ENCODE measurements at places on chromosomes 6 and 20. TPM values are rescaled to one million over a fixed set of nuclear protein-coding genes. Genes with fewer than 3 reads are reported as not detected.
A peak's percentile ranks its signal among the peaks of the same experiment; 100 is the strongest.

DNA sequence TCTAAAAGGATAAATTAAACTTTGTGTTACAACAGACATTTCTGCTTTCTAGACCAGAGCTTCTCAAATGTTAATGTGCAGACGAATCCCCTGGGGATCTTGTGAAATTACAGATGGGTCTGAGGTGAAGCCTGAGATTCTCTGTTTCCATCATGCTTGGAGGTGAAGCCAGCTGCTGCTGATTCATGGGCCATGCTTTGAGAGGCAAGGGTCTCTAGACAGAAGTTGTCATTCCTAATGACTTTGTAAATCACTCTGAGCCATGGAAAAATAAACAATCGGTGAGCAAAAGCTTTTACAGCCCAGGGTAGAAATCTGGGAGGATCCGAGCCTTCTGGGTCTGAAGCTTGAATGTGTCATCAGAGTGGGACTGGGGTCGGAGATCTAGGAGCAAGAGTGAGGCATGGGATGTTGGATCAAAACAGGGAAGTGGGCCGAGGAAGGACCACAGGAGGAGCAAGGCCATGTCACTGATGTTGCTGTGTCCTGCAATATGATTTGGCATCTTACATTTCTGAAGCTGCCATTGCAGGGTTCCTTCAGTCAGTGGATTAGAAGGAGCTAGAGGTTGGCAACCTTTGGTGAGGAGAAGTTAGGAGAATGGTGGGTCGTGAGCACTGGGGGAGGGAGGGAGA, 77.3 kb downstream of the TRMT11 start:
- no peak for DNase-seq

- peak; percentile 92 for DNase-seq
Observed at GRCh38 chr20:35619196-35620095, 3.8 kb downstream of the SPAG4 start.

DNA sequence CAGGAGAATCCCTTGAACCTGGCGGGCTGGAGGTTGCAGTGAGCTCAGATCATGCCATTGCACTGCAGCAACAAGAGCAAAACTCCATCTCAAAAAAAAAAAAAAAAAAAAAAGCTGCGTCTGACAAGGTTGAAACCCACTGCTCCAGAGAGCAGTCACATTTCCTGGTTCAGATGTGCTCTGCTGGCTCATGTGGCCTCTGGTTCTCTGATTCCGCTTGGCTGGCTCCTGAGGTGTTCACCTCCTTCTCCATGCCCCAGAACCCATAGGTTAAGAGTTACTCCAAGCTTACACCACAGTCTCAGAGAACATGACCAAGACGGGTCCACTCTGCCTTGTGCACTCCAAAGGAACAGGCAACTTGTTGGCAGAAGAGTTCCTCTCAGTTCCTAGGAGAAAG, 8.8 kb upstream of the CNR1 start:
- DNase-seq: no peak

DNA sequence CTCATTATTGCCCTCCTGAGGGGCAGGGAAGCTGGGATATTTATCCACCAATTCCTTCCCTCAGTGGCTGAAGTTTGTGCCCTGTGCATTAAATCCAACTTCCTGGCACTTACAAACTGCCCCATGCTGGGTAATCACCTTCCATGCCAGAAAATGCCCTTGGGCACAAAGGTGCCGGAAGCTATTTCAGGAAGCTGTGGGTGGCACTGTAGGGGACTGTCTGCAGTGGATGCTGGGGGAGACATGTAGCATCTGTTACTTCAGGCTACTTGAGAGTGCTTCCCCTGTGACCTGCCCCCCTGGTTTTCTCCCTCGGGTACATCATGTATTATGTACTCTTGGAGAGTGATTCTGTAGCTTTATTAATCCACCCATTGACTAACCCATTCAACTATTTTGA, 24.7 kb upstream of the RALGAPA2 start:
- DNase-seq: no peak

DNA sequence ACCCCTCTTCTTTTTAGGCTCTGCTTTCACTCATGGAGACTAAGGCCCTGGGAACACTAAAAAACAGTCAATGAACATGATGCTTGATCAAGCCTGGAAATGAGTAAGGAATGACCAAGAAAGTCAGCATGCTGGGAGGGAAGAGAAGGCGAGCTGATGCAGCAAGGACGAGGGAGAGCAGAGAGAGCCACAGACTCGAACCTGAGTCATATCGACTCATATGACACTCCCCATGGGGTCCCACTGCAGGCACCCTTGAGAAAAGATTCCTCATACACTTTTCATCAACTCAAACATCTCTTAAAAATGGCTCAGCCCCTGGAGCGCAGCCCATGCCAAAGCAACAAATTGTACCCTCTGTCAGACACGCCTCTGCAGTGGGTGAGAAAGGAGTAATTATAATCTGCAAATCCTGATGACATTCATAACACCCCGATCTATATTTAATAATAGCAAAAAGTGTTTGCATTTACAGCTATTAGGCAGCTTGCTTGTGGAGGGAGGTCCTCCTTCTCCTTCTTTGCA, 127.2 kb downstream of the F13A1 start:
- no peak for DNase-seq

HCK gene
- 28.0 TPM for total RNA-seq

- DNase-seq: no peak
Observed at GRCh38 chr20:7523288-7523687, 417.0 kb downstream of the HAO1 start.

BMP2 gene
- 3.2 TPM for total RNA-seq

GRCh38 chr20:2640899-2641298, 11.5 kb upstream of the NOP56 start:
- DNase-seq: no peak

- no peak for DNase-seq
Observed at GRCh38 chr20:33147299-33147698, 20.7 kb upstream of the BPIFA2 start.

DNA sequence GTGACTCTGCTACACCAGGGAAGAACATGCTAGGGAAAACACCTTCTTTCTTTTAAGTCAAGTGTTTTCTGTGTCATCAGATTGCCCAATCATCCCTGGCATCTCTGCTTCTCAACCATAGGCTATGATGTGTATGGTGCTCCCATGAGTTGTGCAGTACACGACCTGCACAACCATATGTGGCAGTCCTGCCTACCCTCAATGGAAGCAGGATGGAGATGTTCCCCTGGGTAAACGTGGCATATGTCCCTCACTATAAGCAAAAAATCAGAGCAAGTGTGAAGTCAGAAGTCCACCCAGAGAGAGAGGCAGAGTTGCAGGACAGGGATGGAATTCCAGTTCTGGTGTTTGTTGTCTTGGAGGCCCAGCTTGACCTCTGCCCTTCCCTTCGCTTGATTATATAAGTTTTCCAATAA, 10.3 kb upstream of the SNHG17 start:
- no peak for DNase-seq

GRCh38 chr6:90494067-90494780, 92.6 kb downstream of the MAP3K7 start:
- DNase-seq: no peak

DNA sequence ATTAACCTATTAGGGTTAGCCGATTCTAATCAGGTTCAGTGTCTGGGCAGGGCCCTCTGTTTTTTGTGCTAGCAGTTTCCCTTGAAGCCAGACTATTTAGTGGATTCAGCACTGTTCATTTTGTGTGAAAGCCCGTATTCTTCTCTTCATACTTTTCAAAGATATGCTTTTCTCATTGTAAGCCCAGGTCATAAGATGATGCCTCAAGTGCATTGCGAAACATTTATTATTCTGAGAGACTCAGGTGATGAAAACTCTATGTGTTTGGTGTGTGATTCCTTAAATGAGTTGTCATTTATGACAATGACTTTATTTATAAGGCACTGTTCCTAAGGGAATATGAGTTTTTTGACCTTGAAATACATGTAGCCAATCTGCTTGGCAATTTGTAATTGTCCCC, 851.0 kb upstream of the FLRT3 start:
- DNase-seq: no peak

- DNase-seq: no peak
Observed at GRCh38 chr6:50655848-50656453, 57.4 kb upstream of the TFAP2D start.

PNPLA1 gene
- not detected for total RNA-seq

FAM83C gene
- total RNA-seq: not detected

DNA sequence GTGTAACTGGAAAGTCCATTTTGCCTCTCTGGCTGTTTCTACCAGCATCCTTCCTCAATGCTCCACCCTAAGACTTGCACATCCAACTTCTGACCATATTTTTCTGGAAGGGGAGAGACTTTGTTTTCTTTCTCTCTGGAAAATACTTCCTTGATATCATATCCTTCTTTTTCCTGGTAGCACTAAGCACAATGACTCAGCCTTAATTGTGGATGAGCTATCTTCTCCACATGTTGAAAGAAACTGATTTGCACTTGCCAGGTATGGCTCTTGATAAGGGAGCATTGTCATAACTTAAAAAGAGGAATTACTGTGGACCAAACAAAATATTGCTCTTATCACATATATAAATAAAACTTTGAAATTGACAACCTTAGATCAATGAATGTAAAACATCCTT, 30.1 kb upstream of the IBTK start:
- no peak for DNase-seq

DNA sequence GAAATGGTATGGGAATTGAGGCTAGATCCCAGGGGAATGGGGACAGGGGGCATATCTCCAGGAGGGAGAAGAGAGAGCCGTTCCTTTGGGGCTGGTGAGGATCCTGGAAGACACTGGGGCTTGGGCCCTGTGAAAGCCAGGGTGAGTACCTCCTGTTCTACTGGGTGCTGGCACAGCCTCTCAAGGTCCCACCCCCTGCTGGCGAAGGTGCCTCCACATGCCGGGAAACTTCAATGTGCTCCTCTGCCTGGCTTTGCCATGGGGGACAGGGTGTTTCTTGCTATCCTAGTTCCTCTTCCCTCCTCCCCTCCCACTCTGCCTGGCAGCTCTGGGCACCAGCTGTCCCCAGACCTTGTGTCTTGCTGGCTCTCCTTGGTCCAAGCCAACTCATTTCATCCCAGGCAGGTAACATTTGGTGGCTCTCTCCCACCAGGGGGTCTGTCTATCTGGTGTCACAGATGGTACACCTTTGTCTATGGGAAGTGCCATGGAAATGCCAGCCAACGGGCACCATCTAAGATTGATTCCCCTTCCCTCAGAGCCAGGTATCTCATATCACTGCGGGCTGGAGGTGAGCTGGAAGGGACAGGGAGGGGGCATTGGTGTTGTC, 56.8 kb downstream of the MDGA1 start:
- DNase-seq: no peak

- DNase-seq: no peak
Observed at GRCh38 chr6:32943864-32944649, 3.2 kb upstream of the HLA-DMB start.

IFT52 gene
- total RNA-seq: 26.4 TPM

DNA sequence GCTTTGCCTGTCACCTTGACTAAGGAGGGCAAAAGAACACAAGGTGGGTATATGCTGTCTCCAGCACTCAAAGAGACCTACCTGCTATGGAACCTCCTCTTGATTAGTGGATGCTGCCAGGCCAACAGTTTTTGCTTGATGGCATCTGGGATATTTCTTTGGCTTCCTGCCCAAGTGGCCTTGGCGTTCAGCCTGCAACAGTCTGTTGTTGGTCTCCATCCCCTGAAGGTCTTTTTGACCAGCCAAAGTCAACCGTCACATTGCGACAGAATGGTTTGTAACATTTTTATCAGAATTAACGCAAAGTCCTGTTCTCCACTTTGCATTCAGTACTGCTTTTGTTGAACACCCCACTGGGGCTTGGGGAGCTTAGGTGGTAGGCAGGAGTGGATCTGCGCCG, 37.1 kb downstream of the SERPINB1 start:
- no peak for DNase-seq

SLC35F1 gene
- 4.2 TPM for total RNA-seq

ARG1 gene
- total RNA-seq: not detected

MAP7 gene
- total RNA-seq: 1.4 TPM

- DNase-seq: no peak
Observed at GRCh38 chr6:116027801-116028200, 32.9 kb downstream of the FRK start.

GRCh38 chr20:12019715-12020114, 102.0 kb downstream of the BTBD3 start:
- DNase-seq: no peak

DNA sequence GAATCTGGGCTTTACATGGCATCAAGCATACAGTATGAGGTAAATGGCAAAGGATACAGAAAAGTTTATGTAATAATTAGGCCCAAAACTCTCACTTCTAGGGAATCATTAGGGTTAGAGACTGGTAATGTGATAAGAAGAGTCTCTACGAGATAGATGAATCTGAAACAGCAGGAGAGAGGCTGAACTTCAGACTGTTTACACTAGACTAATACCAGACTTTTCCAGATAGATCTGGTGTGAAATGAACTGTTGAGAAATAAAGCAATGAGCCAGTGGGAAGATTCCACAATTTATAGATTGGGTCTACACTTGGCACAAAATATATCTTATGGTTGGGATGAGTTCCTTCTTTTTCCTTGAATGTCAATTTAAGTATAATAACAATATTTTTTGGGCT, 134.3 kb downstream of the MAN1A1 start:
- no peak for DNase-seq

- DNase-seq: no peak
Observed at GRCh38 chr20:12293900-12294299, 376.2 kb downstream of the BTBD3 start.

GRCh38 chr6:37283671-37284151, 25.8 kb upstream of the TMEM217 start:
- DNase-seq: peak; percentile 87

- DNase-seq: no peak
Observed at GRCh38 chr6:111487661-111488060, 4.6 kb upstream of the REV3L start.

DNA sequence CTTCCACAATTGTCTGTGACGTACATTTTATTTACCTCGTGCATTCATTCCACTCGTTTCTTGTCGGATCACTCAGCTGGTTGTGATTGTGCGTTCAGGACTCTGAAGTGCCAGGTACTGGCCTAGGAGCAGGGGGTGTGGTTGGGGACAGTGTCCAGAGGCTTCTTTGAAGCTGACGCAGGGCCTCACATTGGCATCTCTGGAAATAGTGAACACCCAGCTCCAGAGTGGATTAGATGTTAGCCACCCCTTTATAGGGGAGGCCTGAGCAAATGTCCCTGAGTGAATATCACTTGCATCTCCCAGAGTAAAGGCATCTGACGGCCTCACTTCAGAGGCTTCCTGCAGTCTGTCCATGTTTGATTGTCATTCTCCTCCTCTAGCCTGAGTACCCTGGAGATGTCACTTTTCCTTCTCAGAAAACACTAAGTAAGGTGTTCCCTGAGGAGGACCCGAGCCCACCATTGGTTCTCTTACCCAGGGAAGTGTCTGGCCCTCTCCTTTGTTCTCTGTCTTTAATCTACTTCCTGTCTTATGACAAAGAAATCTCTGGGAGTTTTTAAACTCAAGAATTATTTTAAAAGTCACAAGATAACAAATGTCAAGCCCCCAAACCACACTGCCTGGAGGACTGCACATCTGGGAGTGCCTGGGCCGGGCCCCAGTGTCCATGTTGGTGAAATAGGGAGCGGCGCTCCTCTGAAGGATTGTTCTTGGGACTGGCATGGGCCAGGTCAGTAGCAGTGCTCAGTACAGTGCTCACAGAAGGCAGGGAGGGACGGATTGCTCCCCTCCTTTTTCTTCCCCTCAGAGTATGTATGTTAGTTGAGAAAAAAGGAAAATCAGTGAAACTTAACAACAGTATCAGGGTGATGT, 10.8 kb downstream of the STX16 start:
- DNase-seq: no peak

- no peak for DNase-seq
Observed at GRCh38 chr6:106849120-106849519, 125.4 kb downstream of the CD24 start.

MAS1 gene
- not detected for total RNA-seq

GRCh38 chr6:73207221-73207837, 18.0 kb downstream of the KHDC1L start:
- no peak for DNase-seq

GRCh38 chr20:61989741-61990140, 75.9 kb downstream of the TAF4 start:
- no peak for DNase-seq

Data from sigmoid colon (tissue), 7 donors.